ENCODE measurements at places on chromosomes 16 and 17.

DNA sequence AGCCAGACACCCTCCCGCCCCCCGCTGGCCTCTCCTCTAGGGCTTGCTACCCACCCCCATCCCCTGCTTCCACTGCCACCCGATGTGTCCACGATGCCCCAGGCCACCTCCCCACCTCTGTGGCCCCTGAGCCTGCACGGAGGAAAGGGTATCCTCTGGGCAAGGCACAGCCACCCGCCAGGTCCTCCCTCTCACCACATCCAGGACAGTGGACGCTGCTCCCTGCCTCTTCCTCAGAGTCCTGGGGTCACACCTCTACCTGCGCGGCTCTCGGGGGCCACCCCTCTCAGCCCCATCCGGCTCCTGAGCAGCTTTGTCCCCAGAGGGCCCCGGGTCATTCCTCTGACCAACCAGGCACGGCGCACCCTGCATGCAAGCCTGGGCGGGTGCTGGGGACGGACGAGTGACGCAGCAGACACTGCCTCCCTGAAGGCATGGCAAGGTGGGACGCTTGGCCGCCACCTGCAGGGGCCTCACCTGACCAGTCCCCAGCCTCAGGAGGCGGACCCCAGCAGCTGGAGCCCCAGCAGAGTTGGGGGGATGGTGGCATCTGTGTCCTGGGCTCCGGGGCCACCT lies 24.8 kb downstream of the FLYWCH1 start:
- no peak for DNase-seq

- no peak for DNase-seq
These were observed 313.6 kb upstream of the MYOCD start for GRCh38 chr17:12352127-12352526.

- DNase-seq = no peak
These were observed 68.1 kb downstream of the RTN4RL1 start for GRCh38 chr17:1957037-1957436.

DNA sequence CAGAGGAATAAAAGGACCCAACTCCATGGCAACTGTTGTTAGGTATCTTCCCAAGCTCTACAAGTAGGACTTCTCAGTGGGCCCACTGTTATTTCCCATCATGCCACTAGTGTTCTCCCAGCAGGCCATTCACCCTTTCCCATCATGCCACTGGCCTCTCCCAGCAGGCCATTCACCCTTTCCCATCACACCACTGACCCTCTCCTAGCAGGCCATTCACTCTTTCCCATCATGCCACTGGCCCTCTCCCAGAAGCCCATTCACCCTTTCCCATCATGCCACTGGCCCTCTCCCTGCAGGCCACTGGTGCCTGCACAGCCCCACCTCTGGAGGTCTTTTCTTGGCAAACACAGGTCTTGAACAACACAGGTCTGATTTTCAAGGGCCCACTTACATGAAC lies 36.3 kb downstream of the IFT140 start:
- no peak for DNase-seq

- DNase-seq = no peak
These were observed 700.2 kb downstream of the KCNJ2 start for GRCh38 chr17:70869402-70870085.

DNA sequence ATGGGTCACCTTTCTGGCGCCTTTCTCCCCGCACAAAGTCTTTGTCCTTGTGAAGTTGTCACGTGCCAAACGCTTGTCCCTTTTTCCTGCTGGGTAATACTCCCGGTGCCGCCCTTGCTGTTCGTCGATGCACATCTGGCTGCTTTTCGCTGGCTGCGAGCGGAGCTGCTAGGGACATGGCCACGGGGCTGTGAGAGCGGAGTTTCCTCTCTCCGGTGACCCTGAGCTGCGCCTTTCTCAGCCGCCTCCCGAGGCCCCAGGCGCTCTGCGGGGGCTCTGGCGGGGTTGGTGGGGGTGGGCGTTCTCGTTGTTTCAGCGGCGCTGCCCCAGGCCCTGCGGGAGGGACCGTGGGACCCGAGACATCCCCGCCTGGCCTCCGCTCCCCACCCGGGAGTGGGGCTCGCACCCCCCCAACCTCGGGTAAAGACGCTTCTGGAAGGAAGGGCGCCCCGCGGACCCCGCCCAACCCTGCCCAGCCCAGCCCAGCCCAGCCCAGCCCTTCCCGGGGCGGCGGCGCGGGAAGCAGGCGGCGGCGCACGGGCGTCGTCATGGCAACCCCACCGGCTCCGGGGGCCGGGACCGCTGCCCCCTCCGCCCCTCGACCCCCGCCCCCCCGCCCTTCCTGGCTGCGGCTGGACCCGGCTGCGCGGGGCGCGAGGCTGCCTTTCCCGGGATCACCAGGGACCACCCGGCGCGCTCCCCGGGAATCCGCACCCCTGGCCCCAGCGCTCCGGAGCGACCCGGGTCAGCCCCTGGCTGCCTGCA lies 12.3 kb downstream of the CHMP6 start:
- peak; percentile 30 for DNase-seq

DNA sequence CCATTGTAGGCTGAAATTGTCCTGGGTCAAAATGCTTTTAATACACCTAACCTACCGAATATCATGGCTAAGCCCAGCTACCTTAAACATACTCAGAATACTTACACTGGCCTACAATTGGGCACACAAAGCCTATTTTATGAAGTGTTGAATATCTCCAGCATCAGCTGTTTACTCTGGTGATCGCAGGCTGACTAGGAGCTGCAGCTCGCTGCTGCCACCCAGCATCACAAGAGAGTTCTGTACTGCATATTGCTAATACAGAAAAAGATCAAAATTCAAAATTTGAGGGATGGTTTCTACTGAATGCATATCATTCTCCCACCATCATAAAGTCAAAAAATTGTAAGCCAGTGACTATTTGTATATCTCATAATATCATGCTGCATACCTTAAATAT lies 55.3 kb downstream of the ULK2 start:
- DNase-seq = no peak

DNA sequence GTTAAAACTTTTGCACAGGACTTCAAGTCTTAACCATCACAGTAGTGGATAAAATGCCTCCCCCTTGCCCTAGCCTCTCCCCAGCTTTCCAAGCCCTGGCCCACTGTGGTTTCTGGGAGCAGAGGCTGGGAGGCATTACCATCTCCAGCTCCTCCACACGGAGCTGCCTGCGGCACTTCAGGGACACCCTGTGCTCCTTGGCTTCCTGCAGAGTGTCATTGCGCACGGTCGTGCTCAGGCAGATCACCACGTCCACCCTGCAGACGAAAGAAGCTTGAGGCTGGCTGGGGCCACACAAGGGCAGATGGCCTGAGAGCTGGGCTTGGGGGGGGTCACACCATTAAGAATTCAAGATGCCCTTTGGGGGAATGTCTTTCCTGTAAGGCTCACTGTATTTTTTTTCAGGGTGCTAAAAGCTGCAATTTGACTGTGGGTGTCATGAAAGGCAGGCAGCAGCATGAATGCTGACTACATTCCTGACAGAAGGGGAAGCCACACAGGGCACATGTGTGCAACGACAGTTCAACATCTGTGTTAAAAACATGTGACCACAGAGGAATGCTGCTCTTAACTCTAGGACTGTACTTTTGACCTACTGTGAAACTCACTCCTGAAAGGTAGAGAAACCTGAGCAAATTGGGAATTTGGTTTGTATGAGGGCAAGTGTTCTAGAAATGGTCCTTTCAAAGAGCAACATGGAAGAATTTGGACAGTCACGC lies 47.7 kb upstream of the CLEC18B start:
- DNase-seq = no peak

DNA sequence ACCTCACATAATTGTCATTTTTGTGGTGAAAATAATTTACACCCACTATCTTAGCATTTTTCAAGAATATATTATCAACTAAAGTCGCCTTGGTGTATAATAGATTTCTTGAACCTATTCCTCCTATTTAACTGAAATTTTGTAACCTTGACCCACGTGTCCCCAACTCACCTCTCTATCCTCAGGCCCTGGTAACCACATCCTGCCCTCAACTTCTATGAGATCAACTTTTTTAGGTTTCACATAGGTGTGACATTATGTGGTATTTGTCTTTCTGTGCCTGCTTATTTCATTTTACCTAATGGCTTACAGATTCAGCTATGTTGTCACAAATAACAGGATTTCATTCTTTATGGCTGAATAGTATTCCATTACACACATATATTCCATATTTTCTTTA lies 73.0 kb upstream of the CNTNAP4 start:
- no peak for DNase-seq

DNA sequence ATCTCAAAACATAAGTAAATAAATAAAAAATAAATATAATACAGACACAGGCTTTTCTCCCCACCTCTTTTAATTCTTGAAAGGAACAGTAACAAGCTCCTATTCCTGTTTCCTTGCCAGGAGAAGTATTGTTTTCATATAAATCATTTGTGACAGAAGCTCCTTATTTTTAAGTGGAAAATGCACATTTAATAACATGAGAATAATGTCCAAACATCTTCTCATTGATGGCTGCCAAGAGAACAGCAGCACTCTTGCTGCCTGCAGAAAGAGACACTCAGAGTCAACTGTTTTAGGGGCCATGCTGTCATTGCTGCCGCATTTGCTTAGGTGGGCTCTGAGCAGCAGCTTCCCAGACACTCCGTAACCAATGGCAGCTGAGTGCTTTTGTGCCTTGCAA lies 580.1 kb downstream of the WWOX start:
- no peak for DNase-seq
